Fibroblast of upper back skin (primary cell): ENCODE measurements at places on chromosomes 5 and 9.

GRCh38 chr5:147617191-147617606 lies 107.3 kb upstream of the DPYSL3 start:
- no peak for DNase-seq

DNA sequence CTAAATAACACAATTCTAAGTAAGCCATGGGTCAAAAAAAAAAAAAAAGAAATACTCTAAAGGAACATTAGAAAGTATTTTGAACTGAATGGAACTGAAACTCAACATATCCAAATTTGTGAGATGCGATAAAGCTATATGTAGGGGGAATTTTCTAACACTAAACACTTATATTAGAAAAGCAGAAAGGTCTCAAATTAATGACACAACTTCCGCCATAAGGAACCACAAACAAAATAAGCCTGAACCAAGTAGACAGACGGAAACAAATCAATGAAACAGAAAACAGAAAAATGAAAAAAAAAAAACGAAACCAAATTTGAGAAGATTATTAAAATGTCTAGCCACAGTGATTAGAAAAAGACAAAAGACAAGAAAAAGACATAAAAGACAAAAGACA lies 39.9 kb downstream of the ADAMTS6 start:
- no peak for DNase-seq

DNA sequence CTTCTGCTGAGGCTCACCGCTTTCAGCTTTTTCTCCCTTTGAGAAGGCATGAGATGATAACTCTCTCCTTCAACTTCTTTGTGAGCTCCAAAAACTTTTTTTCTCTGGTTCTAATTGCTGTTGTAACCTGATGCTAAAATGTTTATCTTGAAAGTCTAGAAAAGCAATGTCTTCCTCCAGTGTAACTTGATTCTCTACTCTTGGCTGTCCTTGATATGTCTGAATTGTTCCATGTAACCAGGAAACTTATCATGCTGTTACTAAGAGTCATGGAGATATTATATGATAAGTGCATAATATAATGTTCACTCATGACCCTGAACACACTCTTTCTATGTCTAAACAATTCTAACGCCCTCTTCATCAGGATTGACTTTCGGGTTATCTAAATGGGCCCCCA lies 128.0 kb upstream of the ABCA1 start:
- DNase-seq: no peak

DNA sequence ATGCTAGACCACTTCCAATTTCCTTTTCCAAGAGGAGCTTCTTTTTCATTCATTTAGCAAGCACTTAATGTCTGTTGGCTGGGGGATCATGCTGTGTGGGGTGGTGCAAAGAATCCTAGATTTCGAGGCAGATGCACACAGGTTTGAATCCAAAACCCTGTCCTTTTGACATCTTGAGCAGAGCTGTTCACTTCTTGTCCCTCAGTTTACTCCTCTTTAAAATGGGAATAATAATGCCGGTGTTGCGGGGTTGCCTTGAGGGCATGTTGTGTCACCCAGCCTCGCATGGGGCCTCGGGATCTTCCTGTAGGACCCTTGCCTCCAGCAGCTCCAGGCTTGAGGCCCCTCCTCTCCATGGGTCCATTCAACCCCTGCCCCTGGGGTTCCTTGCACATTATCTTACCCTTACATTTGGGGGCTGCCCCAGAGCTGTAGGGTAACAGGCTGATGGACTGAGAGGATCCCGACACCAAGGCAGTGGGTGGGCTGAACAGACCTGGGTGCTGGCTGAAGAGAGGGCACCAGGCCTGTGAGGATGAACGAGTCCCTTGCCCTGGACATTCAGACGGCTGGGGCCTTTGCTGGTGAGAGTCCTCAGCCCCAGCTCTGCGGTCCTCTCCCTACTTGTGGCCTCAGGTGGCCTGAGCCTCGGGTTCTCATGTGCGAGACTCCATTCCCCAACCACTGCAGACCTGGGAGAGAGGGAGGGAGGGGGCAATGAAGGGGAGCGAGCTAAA lies 145.8 kb downstream of the BARX1 start:
- DNase-seq: no peak

DNA sequence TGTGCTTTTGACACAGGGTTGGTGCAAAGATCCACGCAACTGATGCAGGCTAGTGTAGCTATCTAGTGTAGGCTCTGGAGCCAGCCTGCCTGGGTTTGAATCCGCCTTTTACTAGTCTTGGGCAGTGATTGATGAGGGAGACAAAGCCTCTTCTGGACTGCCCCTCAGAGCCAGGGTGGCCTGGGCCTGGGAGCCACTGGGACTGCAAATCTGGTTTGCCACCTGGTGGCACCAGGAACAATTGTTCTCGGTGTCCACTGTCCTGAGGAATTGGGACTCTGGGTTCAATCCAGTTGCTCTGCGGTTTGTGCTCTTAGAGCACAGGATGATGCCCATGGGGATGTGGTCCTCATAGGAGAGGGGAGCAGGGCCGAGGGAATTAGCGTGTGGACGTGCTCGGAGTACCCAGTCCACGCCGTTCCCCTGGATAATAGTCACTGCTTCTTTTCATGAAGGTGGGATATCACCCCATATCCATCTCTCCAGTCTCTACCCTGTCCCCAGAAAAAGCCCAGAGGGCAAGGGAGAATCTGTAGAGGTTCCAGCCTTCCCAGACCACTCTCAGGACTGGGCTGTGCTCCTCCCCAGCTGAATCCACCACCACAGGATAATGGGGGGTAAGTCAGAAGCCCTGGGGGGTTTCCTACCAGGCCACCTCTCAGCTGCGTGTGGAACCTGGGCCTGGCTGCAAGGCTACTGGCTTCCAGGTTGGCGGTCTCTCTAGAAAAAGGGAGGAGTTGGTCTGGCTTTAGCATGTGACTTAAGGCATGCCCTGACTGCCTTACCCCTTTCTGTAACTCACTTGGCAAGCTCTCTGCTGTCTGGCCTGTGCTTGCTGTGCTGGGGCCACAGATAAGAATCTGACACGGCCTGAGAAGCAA lies 1.9 kb downstream of the B4GALT7 start:
- no peak for DNase-seq

DNA sequence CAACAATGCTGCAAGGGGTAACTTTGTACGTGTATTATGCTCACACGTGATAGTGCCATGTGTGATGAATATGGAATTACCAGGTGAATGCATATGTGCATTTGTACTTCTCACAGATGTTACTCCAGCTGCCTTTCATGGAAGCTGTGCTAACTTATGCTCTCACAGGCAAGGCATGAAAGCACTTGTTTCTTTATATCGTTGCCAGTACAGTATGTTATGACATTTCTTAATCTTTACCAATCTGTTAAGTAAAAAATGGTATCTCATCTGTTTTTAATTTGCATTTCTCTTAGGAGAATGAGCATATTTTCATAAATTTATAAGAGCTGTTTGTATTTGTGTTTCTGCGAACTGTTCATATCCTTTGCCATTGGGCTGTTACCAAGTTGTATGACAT lies 311.8 kb upstream of the DMRT1 start:
- DNase-seq: no peak

- no peak for DNase-seq
Observed at GRCh38 chr5:1800472-1801221, 560 bp upstream of the NDUFS6 start.

- no peak for DNase-seq
Observed at GRCh38 chr9:80932947-80933780, 756.2 kb downstream of the TLE1 start.

- no peak for DNase-seq
Observed at GRCh38 chr5:152568016-152568415, 162.9 kb upstream of the NMUR2 start.

- DNase-seq: no peak
Observed at GRCh38 chr5:65034029-65034812, 265.5 kb downstream of the CWC27 start.

DNA sequence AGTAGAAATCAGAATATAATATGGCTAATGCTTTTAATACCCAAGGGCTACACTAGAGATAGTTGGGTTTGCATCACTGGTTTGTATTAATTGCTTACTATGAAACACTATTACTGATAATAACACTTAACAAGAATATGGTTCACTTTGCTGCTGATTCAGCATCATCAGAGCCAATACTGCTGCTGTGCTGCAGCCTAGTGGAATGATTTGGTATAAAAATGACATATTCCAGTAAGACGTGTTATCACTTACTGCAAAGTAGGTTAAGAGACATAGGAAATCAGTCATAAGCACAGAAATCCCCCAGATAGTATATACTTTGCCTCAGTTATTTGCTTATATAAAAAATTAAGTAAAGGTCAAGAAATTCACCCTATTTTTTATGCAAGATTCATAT lies 2.8 kb downstream of the CDH10 start:
- peak; percentile 31 for DNase-seq

GRCh38 chr5:157744051-157745011 lies 819 bp downstream of the LSM11 start:
- DNase-seq: no peak

GRCh38 chr5:73363911-73364730 lies 84.5 kb downstream of the FOXD1 start:
- peak; percentile 99 for DNase-seq

DNA sequence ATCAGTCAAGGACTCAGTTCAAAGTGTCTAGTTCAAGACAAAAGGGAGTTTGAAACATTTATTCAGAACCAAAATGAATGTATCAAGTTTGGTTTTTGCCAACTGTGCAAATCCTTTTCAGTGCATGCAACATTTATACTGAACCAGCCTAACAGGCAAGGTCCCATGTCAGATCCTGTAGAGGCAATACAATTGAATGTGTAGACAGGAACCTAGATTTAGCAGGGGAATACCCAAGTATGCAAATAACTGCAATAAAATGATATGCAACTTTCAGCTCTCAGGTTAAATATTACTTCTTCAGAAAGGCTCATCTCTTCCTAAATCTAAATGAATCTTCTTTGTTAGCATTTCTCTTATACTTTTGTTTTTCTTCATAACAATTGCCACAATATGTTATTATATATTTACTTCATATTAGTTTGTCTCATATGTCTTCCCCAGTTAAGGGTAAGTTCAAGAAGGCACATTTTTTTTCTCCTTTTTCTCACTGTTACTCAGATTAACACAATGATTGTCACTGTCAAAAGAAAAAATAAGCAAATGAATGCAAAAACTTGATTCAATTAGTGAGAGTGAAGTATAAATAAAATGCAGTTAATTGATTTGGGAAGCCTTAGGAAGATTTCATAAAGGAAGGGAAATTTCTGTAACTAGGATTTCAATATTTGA lies 163.9 kb upstream of the RASA1 start:
- no peak for DNase-seq

DNA sequence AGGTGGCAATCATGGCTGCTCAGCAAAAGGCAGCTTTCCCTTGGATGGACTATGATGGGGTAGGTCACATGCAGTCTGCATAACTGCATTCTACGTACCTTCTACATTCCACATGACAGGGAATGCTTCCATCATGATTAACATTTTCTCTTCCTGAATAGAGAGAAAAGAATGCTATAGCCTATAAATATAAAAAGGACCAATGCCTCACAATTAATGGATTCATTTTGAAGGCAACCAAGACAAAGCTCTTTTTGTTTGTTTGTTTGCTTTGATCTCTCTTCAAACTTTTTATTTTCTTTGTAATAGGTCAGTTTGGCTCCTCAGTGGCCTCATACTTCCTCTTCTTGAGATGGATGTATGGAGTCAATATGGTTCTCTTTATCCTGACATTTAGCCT lies 201.3 kb downstream of the ALDH1A1 start:
- DNase-seq: peak; percentile 12

DNA sequence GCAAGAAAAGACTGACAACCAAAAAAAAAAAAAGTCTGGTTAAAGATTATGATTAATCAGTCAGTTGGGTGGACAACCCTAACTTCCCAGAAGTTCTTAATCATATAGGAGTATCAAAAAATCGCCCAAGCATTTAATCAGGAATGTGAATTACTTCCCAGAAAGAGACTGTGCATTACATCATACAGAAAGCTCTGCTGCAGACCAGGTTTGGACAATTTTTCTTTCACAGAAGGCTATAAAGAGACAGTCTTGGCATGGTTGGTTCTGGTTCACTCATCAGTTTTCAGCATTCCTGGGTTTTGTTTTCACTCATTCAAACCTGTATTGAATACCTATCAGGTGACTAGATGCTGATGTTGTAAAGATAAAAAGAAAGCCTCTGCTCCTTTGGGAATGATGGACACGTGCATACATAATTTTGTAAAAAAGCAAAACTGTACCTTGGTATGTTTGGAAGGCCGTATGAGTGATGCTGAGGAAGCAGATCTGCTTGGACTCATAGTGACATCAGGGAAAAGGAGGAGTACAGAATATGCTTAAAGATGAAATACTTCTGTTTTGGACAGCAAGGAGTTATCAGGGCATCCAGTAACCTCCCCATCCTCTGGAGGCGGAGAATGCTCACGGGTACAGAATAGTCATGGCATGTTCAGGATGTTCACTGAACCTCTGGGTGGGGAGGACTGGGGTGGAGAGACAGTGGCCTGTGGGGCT lies 178.4 kb downstream of the GNA14 start:
- DNase-seq: peak; percentile 96

- no peak for DNase-seq
Observed at GRCh38 chr5:172785429-172786088, 14.6 kb upstream of the DUSP1 start.

DNA sequence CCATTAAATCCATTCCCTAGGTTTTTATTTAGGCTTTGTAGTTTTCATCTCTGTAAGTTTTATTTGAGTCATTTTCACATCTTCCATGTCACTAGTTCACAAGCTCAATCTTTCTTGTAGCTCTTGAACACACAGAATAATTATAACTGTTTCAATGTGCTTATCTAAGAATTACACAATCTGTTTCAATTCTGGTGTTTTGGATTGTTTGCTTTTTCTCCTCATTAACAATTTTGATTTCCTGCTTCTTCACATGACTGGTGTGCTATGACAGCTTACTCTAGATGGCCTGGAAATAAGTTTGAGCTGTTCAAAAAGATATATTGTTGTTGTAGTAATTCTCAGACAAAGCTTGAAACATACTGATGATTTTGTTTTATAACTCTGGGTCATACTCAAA lies 1974.1 kb upstream of the NUDT12 start:
- no peak for DNase-seq

DNA sequence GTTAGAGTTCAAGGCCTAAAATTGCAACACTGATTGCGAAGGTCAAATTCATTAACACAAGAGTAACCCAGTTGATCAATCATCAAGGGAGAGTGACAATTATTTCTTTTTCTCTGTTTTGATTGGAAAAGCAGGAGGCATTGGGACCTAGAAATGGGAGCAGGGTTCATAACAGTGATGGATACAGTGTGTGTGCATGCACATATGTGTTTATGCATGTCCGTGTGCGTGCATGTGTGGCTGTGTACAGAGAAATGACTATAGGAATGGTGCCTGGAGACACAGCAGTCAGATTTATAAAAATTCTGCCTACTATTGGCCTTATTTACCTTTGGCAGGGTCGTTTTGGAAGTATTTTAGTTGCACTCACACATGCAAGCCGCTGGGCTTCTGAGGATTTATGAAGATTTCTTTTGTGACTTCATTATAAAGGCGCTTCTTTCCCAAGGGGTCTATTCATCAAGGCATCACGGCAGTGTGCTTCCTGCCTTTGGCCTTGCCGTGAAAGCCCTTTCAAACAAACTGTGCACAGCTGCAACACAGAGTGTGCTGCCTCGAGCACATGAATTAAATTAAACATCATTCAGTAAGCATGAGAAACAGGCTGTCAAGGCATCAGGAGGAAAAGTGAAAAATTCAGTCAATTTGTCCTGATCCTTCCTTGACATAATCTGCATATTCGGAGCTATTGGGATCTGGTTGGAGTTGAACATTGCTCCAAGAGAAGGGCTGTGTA lies 122.8 kb upstream of the PUM3 start:
- peak; percentile 71 for DNase-seq

- DNase-seq: peak; percentile 56
Observed at GRCh38 chr5:33726422-33727165, 165.2 kb downstream of the ADAMTS12 start.

GRCh38 chr5:51376509-51376908 lies 6.7 kb upstream of the ISL1 start:
- DNase-seq: no peak

- no peak for DNase-seq
Observed at GRCh38 chr9:114860187-114860586, 54.3 kb upstream of the TNFSF15 start.
